ENCODE measurements at places on chromosomes 12 and 14.
A peak's percentile ranks its signal among the peaks of the same experiment; 100 is the strongest.

DNA sequence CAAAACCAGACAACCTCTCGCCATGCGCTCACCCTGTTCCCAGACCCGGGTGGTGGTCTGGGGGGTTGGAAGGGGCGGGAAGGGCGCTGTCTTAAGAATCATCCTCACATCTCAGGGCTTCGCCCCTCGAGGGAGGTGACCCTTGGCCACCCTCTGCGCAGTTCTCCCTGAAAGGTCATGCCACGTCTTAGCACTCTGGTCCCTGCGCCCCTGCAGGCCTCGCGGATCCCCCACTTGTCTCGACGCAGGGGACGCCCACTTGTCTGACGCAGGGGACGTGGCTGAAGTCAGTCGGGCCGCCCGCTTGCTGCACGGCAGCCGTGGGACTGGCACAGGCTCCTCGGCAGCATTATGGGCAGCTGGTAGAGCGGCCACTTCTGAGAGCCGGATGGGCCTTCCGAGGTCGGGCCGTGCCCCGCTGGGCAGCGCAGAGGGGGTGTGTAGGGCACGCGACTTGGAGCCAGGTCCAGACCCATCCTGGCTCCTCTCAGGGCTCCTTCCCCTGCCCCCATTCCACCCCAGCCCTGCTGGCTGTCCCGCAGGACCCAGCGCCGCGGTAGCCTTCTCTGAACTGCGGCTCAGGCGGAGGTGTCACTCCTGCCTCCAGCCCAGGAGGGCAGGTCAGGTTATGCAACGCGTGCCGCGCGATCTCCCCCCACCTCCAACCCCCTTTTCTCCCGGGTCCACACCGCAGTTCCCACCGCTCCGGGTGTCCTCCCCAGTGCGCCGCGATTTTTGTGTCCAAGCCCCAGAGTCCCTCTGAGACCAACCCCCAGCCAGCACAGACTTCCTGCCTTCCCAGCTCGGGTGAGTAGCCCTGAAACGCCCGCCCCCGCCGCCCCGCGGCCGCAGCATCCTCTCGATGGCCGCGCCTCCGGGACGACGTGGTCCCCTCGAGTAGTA is 40.9 kb upstream of the CAPRIN2 start:
- peak; percentile 47 for DNase-seq

DNA sequence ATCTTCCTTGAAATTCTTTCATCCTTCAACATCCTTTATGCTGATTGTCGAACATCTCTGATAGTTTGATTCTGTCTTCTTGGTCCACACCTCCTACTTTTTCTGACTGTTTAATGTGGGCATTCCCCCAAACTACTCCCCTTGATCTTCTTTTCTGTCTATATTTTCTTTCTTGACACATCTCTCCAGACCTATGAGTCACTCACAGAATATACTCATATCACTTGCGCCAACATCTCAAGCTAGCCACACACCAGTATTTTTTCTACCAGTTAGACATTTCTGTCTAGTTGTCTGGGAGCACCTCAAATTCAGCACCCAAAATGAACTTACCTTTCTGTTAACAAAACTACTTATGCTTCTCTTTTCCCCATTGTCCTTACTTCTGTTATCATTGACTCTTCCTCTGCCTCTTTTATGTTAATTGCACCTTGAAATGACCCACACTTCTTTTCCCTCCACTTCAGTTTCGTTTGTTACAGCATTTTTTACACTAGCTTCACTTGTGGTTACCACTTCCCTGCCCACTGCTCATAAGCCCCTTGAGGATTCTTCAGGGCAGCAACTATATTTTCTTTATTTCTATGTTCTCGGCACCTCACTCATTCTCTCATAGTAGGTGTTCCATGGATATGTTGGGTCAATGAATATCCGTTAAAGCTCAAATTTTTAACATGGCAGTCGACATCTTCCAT is 33.5 kb downstream of the TSHR start:
- DNase-seq = no peak

DNA sequence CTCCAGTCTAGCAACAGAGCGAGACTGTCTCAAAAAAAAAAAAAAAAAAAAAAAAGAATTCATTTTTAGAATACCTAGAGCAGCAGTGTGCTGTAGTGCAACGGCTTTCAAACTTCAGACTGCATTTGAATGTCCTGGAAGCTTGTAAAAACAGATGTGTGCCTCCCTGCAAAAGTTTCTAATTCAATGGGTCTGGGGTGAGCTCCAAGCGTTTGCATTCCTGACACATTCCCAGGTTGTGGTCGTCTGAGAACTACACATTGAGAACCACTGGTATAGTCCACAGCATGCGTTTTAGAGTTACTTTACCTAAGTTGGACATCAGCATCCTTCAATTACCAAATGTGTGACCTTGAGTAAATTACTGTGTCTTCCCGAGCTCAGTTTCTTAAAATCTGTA is 816.8 kb downstream of the NRXN3 start:
- DNase-seq = no peak

DNA sequence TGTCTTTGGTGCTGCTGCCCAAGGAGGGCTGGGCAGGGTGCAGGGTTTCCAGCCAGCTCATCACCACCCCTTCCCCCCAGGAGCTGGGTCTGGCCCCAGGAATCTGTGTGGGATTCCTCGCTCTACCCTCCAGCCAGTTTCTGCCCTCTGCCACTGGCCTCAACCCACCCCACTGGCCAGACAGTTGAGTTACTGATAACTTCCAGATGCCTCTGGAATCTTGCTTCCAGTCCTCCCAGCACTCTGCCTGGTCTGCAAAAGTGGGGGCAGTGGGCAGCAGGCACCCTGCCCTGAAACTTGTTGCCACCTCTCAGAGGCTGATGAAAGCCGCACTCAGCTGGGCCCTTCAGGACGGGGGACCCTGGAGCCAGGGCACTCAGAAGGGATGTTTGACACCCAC is 20.1 kb upstream of the TBX3 start:
- DNase-seq = no peak

GRCh38 chr12:93580682-93581081 is 8.2 kb downstream of the SOCS2 start:
- no peak for DNase-seq

DNA sequence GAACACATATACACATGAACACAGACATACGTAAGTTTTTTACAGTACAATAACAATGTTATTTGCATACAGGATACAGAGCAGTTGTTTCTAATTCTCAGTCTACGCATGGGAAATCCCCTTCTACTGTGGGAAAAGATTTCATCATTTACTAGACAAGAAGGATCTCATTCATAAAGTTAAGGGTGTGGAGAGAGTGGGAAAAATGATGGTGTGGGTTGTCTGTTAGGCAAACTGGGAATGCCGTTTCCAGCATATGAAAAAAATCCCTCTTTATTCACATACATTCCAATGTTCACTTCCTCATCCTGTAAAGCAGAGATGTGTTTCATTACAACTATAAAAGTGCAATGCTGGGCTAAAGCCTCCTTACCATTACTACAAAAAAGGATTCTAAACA is 120.9 kb downstream of the SINHCAF start:
- no peak for DNase-seq

GRCh38 chr14:82510007-82510406 is 976.4 kb upstream of the SEL1L start:
- DNase-seq = no peak

DNA sequence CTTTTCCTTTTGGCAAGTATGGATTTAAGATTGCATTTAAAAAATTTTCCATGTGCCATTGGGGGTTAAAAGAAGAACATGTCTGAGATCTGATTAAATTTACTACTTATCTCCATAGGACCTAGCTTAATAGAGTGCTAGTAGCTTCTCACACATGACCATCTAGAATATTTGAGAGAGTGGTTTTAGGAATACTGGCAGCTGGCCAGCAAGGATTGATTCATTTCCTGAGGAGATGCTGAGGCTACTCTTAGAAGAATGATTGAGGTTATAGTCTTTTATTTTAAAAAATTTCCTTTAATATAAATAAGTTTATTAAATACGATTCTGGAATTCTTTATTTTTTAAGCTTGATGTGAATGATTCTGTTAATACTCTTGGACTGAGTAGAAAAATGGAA is 56.2 kb downstream of the MIPOL1 start:
- no peak for DNase-seq
